ENCODE measurements at places on chromosomes 13 and 19.

DNA sequence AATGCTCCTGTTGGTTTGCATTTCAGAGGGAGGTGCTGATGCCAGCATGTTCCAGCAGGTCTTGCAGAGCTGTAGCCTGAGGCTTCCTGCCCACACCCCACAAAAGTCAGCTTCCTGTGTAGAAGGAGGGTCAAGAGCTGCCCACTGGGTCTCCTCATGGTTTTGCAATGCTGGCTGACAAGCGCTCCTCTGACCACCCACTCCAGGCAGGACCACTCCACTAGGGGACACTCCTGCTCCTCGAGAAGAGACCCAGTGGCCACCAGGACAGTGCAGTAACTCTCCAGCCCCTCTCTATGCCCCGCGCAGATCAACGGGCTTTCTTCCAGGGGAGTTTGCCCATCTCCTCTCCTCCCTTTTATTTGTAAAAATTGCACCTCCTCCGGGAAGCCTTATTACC lies 72.9 kb upstream of the UQCRFS1 start:
- no peak for DNase-seq

DNA sequence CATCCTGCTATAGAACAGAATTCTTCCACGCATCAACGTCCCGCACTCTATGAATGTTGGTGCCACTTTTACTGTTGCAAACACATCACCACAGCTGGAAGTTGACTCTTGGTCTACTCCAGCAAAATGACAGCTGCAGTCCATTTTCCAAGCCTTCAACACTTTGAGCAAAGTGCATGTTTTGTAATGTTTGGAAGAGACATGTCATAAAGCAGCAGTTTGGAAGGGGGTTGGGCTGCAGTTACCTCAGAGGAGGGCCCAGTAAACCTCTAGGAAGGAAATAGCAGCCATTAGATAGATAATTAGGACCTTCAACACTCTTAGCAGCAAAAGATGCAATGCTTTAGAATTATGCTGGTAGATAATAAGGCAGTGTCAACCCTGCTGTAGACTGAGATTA lies 323.6 kb downstream of the TDRD3 start:
- DNase-seq, result no peak

DNA sequence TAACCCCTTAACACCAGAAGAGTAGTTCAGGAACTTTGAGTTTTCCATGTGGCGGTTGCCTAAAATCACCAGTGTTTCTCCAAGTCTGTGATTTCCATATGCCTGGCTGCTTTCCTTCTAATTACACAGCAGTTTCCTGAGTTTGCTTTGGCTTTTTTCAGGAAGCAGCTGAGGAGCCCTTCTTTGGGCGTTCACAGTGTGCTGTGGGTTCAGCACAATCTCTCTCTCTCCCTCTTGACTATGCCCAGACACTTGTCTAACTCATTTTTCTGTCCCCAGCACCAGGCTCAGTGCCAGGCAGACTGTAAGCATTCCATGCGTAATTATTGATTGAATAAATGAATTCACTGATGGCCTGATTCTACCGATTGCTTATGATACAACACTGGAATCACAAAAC lies 19.7 kb downstream of the SCEL start:
- no peak for DNase-seq

DNA sequence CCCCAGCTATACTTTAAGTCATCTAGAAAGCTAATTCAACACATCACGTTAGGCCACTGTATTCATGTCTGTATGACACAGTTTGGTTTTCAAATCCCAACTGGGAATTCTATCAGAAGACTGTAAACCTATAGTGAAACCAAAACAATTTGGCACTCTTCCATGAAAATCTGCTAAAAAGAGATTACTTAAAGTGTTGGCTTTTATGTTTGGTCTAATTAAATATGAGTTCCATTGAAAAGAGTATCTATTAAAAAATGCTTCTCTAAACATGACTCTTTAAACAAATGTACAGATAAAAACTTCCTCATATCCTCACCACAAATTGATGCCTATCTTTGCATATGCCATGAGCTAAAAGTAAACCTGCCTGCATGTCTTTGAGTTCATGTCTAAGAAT lies 25.4 kb downstream of the PCDH9 start:
- DNase-seq, result no peak
